Nephron progenitor cell (in vitro differentiated cells): ENCODE measurements at places on chromosomes 13 and 19.

- DNase-seq, result no peak
Measured at GRCh38 chr13:91661692-91662490, 263.5 kb downstream of the GPC5 start.

GRCh38 chr19:2869618-2870017, 2.5 kb downstream of the ZNF556 start:
- no peak for DNase-seq

- no peak for DNase-seq
Measured at GRCh38 chr13:38121267-38121666, 228.4 kb upstream of the UFM1 start.

- DNase-seq, result no peak
Measured at GRCh38 chr13:38700051-38700450, 13.2 kb downstream of the FREM2 start.

DNA sequence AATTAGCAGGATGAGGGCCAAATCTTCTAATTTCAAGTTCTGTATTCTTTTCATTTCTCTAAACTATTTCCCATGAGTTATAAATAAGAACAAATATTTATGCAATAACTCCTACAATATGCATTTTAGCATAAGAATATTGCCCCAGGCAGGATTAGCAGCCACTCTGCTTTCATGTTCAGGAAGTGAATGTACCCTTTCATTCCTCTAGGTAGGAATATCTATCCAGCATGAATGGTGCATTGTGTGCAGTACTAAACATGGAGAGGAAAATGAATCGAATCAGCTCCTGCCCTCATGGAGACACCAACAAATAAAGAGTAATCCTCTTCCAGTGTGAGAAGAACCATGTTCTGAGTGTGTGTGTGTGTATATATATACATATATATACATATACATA, 41.0 kb downstream of the LHFPL6 start:
- DNase-seq, result no peak

DNA sequence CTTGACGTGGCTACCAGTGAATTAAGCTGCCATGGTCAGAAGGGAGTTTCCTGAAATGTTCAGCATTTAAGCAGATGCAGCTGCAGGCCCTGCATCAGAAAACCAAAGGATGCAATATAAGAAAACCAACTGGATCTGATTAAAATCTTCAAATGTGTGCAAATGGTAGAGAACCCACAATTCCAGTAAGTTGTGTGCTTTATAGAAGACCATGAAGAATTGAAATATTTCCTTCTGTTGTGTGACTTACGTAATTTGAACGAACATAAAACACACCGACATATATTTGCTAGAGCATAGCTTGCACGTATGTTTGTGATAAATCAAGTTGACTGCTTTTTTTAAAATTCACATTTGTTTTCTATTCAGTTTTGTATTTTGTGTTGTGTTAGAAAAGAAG, 191.4 kb downstream of the COL4A1 start:
- DNase-seq, result no peak
